ENCODE measurements at places on chromosomes 16 and 17. TPM values are rescaled to one million over a fixed set of nuclear protein-coding genes. Genes with fewer than 3 reads are reported as not detected.

EXOC7 gene
- 24.2 TPM for polyA plus RNA-seq

CACNG4 gene
- polyA plus RNA-seq: 0.27 TPM

MT1H gene
- not detected for polyA plus RNA-seq

CACNG1 gene
- not detected for polyA plus RNA-seq

ALDH3A1 gene
- not detected for polyA plus RNA-seq

TBC1D3K gene
- not detected for polyA plus RNA-seq

HAGH gene
- 42.1 TPM for polyA plus RNA-seq

MXRA7 gene
- polyA plus RNA-seq: 33.6 TPM

B4GALNT2 gene
- polyA plus RNA-seq: not detected

ABCC11 gene
- polyA plus RNA-seq: 0.20 TPM

FA2H gene
- not detected for polyA plus RNA-seq

KRTAP2-3 gene
- not detected for polyA plus RNA-seq

CACNA1H gene
- not detected for polyA plus RNA-seq

PDE6G gene
- not detected for polyA plus RNA-seq

SLC4A1 gene
- polyA plus RNA-seq: not detected

TBC1D26 gene
- polyA plus RNA-seq: not detected

CES3 gene
- polyA plus RNA-seq: 0.86 TPM

SPIRE2 gene
- polyA plus RNA-seq: 0.84 TPM

SMPD3 gene
- polyA plus RNA-seq: 0.42 TPM

EME1 gene
- polyA plus RNA-seq: 0.35 TPM

KRTAP4-3 gene
- polyA plus RNA-seq: not detected

RAB26 gene
- polyA plus RNA-seq: 15.1 TPM

ABI3 gene
- not detected for polyA plus RNA-seq

BCAR1 gene
- 6.9 TPM for polyA plus RNA-seq

CD19 gene
- not detected for polyA plus RNA-seq

KCNJ18 gene
- not detected for polyA plus RNA-seq

NPB gene
- polyA plus RNA-seq: not detected

TEX2 gene
- 15.3 TPM for polyA plus RNA-seq

TBC1D3E gene
- not detected for polyA plus RNA-seq

SPNS3 gene
- polyA plus RNA-seq: not detected

SLC5A10 gene
- not detected for polyA plus RNA-seq

SLC5A11 gene
- 18.1 TPM for polyA plus RNA-seq

CSNK1D gene
- polyA plus RNA-seq: 12.2 TPM

MPP2 gene
- 1.1 TPM for polyA plus RNA-seq

UNC13D gene
- not detected for polyA plus RNA-seq

CHD3 gene
- 5.0 TPM for polyA plus RNA-seq

SEC14L5 gene
- 1.8 TPM for polyA plus RNA-seq

ACD gene
- polyA plus RNA-seq: 7.5 TPM

POLDIP2 gene
- polyA plus RNA-seq: 17.8 TPM

KRTAP2-2 gene
- polyA plus RNA-seq: not detected

ADAM11 gene
- 1.5 TPM for polyA plus RNA-seq

ABAT gene
- 96.3 TPM for polyA plus RNA-seq

CCL16 gene
- not detected for polyA plus RNA-seq

KRT36 gene
- not detected for polyA plus RNA-seq

OVCA2 gene
- polyA plus RNA-seq: 6.5 TPM

SLC16A11 gene
- polyA plus RNA-seq: not detected

SCIMP gene
- not detected for polyA plus RNA-seq

XAF1 gene
- not detected for polyA plus RNA-seq

COL1A1 gene
- not detected for polyA plus RNA-seq

LLGL2 gene
- not detected for polyA plus RNA-seq

PRSS36 gene
- polyA plus RNA-seq: 0.43 TPM

MYO1D gene
- 3.8 TPM for polyA plus RNA-seq

TBC1D24 gene
- 10.3 TPM for polyA plus RNA-seq

GJD3 gene
- polyA plus RNA-seq: not detected

GP2 gene
- not detected for polyA plus RNA-seq

OMG gene
- polyA plus RNA-seq: 351 TPM

Measured in Purkinje cell (primary cell).